ENCODE measurements at places on chromosomes 4 and X. TPM values are rescaled to one million over a fixed set of nuclear protein-coding genes. Genes with fewer than 3 reads are reported as not detected.

Gene CT45A5
- total RNA-seq, result not detected

Gene FAM9C
- 0.05 TPM for total RNA-seq

Gene NXF2
- not detected for total RNA-seq

GRCh38 chr4:110666030-110666429 is 43.2 kb upstream of the PITX2 start:
- DNase-seq, result no peak
- H3K4me1 ChIP-seq, result no peaks in the 10 kb centered on the region
- no peaks in the 10 kb centered on the region for H3K36me3 ChIP-seq
- no peak overlapping the region for H3K4me3 ChIP-seq

Gene SYTL5
- not detected for total RNA-seq

DNA sequence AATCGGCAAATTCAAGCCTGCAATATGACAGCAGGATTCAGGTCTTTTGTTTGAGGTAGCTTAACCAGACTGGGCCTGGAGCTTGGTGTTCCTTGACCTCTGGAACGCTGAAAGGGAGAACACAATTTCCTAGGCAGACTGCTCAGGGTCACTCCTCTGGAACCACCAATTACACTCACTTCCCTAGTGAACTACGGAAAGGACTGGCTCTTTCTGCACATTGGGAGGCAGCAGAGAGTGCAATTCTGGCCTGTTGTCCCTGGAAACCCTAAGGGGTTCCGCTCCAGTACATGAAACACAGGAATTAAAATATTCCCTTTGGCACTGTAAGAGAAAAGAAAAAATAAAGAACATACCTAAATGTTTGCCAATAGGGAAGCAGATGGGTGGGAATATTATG is 58.6 kb downstream of the GPC3 start:
- no peaks in the 10 kb centered on the region for H3K36me3 ChIP-seq
- H3K27ac ChIP-seq, result no peak overlapping the region
- peaks cover 6% of the 10 kb centered on the region for H3K27me3 ChIP-seq

GRCh38 chr4:7980036-7980435 is 40.4 kb upstream of the AFAP1 start:
- H3K4me1 ChIP-seq, result peaks cover 19% of the 10 kb centered on the region
- no peak for DNase-seq
- H3K27me3 ChIP-seq, result peaks cover 3% of the 10 kb centered on the region
- H3K36me3 ChIP-seq, result peaks cover 6% of the 10 kb centered on the region
- no peak overlapping the region for H3K4me3 ChIP-seq

Gene ENAM
- total RNA-seq, result not detected
